Fibroblast of mammary gland (primary cell): ENCODE measurements at places on chromosomes 16 and 17.

DNA sequence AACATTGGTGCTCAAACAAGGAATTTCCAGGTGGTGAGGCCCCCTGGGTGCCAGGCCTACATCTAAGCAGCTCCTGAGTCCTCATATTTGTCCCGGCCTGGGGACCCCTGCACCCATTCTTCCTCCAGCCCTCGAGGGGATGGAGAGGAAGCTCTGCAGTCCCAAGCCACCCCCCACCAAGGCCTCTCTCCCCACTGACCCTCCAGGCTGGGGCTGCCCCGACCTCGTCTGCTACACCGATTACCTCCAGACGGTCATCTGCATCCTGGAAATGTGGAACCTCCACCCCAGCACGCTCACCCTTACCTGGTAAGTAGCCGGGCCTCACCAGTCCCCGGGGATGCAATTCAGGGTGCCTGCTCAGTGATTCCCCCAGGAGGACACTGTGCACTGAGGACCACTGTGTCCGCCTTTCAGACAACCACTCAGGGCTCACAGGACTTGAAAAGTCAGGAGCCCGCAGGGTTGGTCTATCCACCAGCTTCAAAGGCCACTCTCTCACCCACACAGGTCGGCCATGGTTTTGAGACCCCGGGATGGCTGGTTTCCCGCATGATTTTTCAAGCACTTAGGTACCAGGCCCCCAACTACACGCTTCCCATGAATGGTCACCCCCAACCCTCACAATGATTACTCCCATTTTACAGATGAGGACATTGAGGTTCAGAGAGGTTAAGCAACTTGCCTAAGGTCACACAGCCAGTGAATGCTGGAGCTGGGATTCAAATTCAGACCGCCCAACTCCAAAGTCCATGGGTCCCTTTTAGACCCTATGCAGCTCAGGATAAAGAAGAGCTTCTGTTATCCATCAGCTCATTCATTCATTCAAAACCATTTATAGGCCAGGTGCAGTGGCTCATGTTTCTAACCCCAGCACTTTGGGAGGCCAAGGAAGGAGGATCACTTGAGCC is 32.4 kb downstream of the IL21R start:
- no peak for DNase-seq

DNA sequence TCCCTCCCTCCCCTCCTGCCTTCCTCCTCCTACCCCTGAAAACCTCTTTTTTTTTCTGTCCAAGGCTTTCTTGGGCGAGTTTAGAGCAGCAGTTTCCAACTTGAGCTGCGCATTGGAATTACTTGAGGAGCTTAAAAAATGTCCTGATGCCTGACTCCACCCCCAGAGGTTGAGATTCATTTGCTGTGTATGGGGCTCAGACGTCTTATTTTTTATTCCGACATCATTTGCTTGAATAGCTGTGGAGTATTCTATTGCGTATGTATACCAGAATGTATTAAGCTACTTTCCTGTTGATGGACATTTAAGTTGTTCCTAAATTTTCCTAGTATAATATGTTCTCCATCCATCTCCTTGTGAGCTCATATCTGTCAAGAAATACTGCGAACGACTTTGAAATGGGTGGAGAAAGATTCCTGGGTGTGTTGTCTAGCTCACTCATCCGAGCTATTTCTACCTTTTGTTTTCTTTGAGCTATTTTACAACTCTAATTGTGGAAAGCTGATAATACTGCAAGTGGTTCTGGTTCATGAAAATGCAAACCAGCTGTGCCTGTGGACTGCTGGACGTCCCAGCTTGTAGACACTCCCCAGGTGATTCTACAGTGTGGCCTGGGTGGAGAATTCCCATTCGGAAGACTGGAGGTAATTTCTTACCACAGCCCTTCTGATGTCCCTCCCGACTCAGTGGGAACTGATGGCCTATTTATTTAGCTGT is 40.5 kb downstream of the CMIP start:
- peak; percentile 25 for DNase-seq

DNA sequence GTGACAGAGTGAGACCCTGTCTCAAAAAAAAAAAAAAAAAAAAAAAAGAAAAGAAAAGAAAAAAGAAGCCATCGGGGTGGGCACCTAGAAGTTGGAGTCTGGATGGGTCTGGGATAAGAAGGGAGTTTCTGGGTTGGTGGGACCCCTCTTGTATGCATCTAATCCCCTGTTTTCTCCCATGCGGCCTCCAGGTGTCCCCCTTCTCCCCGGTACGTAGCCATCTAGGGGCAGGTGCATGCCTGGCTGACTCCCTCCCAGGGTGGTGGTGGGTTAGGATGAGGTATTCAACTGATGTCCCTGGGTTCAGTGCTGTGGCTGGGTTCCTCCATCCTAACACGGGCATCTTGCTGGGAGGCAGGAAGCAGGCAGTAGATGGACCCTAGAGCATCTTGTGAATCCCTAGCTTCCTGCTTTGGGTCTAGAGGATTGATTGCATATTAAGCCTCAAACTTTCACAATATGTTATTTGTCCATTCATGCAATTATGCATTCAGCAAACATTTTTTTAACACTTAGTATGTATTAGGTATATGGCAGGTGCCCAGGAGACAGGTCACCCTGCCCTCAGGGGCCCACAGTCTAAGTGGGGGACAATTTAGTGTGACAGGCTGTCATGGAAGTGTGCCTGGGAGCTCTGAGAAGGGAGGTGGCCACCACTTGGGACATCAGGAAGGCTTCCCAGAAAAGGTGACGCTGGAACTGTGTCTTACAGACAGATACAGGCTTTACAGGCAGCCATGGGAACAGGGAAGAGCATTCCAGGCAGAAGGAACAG is 13.1 kb downstream of the FMNL1 start:
- no peak for DNase-seq

DNA sequence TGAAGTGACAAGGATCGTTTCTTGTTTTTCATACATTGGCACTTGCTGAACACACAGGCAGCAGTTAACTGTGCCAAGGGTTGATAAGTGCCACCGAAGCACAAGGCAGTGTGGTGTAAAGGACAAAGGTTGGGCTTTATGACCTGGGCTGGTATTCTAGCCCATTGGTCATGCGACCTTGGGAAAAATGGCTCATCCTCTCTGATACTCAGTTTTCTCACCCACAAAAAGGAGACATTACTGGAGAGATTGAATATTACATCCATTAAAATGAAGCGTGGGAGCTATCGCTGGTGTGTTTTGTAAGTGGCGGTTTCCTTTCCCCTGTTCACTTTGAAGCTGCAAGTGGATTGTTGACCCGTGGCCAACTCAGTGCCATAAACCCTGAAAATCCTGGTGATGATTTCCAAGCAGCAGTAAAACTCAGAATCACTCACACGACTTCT is 216.9 kb downstream of the HAPSTR1 start:
- no peak for DNase-seq

GRCh38 chr17:7444682-7445618 is at the start of gene CHRNB1:
TSS of gene CHRNB1 (plus strand) at chr17:7445061. CDS start at chr17:7445128, 67 bp downstream.
- DNase-seq: peak; percentile 21

GRCh38 chr16:15857724-15858560 is 1.1 kb upstream of the MYH11 start:
- no peak for DNase-seq

GRCh38 chr16:78896280-78896679 is 704.3 kb downstream of the MAF start:
- no peak for DNase-seq

- no peak for DNase-seq
These were observed 67.2 kb downstream of the CDH8 start for GRCh38 chr16:61969077-61969382.

DNA sequence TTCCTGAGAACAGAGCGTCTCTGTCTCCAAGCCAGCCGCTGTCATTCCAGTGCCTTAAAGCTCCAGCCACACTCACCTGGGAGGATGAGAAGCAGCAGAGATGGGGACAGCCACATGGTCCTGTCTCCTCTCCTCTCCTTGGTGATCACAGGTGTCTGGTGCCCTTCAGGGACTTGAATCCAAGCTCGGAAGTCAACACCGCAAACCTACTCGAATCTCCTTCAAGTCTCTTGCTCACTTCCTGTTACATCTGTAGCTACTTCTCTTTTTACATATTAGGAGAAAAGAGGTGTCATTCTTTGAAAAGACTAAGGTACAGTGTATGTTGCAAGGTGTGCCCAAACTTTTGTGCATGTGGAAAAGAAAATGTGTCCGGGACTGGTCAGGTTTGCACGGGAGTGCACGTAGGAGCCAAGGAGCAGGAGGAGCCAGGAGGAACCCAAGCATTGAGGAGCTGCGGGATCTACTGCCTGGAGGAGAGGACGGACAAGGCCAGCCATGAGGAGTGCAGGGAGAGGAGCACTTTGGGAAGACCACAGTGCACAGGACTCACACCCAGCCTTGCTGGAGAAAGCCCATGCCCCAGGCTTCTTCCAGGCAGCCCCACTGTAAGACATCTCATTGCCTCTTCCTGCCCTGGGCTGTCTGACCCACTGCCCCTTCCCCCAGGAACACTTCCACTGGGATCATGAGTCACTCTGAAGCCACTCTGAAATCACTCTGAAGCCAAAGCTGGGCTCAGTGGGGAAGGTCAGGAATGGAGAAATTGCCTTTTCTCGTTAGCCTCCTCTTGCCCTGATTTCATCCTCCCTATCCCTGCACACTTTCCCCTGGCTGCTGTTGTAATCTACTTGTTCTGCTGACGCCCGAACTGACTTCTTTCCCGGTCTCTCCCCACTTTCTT is at the start of gene CD300LD:
CD300LD (minus strand) TSS at position 197 of the 904 bp plus-strand sequence; CDS start at position 116, 81 bp downstream.
- DNase-seq: peak; percentile 60

GRCh38 chr17:37521821-37522220 is 32.1 kb downstream of the DUSP14 start:
- no peak for DNase-seq

GRCh38 chr17:48285614-48286013 is 144.4 kb downstream of the SKAP1 start:
- DNase-seq: no peak

- no peak for DNase-seq
These were observed 112.0 kb downstream of the CLEC16A start for GRCh38 chr16:11056090-11056992.

GRCh38 chr16:31216422-31217135 is at the start of gene PYDC1:
TSS of gene PYDC1 (minus strand) at chr16:31217135. CDS start at chr16:31217028, 107 bp downstream.
- no peak for DNase-seq

DNA sequence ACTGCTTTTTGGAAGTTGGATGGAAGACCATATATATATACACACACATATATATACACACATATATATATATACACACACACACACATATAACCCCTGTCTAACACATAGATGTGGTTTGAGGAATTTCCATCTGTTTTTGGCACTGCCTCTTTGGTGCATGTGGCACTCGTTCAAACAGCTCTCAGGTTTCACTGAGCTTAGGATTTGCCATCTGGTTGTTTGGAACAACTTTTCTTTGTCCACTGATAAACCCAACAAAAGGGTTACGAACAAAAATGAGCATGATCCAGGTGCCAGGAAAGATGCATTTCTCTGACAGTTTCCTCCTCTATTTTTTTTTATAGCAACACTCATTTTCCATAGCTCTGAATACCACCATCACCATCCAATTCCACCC is 14.6 kb upstream of the KCNJ16 start:
- DNase-seq: peak; percentile 34

DNA sequence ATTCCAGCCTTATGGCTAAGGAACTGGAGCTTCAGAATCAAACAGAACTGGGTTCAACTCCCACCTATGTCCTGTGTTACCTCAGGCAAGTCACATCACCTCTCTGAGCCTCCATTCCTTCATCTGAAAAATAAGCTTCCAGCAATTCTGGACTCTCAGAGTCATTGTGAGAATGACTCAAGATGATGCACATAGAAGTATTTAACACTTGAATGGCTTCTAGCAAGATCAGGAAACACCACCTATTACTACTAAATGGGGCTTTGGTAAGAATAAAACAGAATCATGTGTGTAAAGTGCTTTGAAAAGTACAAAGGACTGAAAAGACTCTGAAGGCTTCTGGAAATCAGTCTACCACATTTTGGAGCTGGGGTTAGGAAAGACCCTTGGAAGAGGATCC is 30.8 kb upstream of the CALB2 start:
- DNase-seq: no peak

DNA sequence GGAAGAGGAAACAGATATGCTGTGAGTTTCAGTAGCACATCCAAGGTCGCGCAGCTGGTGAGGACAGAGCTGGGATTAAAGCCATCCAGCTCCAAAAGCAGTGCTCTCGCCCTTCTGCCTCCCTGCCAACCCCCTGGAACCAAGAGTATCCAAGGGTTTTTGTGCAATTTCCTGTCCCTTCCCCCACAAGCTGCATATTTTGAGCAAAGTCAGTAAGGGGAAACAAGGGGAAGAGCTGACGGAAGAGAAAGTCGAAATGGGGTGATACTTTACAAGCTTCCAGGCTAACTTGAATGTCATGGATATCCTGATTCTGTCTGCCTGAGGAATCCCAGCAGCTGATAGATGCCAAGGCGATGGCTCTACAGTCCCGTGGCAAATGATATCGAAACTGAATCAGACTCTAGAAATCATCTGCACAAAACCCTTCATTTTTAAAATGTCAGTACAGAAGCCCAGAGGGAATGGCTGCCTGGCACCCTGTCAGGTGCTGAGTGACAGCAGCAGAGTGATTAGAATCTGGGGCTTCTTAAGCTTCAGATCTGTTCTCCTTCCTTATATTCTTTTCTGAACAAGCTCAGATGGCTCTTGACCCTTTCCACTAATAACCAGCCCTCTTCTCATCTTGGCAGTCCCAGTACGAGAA is 42.9 kb upstream of the TEKT3 start:
- peak; percentile 39 for DNase-seq

DNA sequence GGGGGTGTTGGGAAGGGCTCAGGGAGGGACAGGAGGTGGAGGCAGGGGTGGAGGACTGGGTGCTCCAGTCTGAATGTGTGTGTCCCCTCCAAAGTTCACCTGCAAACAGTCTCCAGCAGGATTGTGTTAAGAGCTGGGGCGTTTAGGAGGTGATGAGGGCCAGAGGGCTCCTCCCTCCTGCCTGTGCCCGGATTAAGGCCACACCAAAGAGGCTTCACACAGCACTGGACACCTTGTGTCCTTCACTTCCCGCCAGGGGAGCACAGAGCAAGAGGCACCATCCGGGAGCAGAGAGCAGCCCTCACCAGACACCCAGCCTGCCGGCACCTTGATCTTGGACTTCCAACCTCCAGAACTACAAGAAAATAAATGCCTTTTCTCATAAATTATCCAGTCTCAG is 30.2 kb upstream of the ENPP7 start:
- DNase-seq: no peak

- peak; percentile 90 for DNase-seq
These were observed 289.0 kb upstream of the AXIN2 start for GRCh38 chr17:65850486-65850885.

DNA sequence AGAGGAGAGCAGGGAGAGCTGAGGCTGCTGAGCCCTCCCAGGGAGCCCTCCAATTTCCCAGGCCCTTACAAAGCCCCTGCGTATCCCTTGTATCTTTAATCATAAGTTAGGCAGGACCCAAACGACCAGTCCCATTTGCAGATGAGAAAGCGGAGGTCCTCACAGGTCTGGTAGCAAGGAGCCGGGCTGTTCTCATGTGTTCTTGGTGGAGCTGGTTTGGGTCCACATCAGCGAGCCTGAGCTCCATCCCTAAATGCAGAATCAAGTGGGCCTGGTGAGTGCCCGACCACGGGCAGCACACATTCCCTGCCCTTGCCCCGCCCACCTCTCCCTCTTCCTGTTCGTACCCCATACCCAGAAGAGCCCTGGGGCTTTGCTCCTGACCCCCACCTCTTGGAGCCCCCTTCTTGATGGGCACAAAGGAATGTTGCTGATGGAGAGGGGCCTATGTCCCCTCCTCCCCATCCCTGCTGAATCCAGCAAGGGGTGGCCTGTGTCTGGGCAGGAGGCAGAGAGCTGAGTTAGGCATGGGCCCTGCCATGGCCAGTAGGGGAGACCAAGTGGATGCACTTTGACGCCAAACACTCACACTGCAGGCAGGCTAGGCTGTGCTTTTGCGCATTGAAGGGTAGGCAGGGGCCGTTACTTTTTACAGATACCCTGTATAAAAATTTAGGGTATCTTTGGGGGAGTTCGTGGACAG is 18.3 kb upstream of the ADCY7 start:
- no peak for DNase-seq
